ENCODE measurements at places on chromosomes 3 and 15.

DNA sequence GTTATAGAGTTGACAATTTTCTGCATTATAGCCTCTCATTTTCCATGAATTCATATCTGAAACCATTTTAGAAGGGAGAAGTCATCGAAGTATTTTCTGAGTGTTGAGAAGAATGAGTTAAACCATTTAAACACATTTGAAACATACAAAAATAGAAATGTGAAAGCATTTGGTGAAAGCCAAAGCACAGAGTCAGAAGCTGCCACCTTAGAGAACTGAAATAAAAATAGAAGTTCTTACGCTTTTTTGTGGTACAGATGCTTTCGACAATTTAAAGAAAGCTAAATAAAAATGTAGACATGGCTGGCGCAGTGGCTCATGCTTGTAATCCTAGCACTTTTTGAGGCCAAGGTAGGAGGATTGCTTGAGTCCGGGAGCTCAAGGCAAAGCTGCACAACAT is 9.0 kb downstream of the FANCD2OS start:
- DNase-seq: no peak

DNA sequence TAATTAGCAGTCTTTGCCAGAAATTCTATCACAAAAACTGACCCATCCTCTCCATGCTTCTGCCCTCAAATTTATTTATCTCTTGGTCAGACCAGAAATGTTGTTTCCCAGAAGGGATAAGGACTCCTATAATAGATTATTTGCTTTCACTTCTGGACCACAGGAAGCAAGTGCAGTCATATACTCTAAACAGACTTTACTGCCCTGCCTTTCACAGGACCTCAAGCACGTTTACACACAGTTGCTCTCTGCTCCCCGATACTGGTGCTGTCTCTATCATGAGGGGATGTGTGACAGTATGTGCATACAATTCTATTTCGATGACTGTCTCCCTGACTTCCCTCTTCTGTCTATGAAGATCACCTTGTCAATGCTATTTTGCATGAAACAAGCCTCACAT is 205.5 kb upstream of the TGFBR2 start:
- DNase-seq: no peak

DNA sequence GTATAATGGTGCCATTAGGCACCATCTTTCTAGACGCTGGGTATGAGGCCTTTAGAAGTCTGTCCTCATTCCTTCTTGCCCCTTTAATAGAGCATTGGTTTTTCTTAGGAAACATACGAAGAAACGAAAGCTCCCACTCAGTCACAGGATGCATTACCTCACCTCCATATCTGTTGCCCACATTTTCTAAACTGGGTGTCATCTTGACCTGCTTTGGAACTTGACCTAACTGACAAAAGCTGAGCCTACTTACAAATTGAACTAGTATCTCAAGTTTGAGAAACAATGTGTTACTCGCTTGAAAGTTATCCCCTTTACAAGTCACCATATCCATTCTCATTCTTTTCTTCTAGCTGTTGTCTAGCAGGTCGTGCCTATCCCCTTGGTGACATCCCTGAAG is 102.7 kb downstream of the VPS8 start:
- DNase-seq: no peak

GRCh38 chr3:132966374-132966773 is 71.8 kb upstream of the TMEM108 start:
- DNase-seq: no peak

DNA sequence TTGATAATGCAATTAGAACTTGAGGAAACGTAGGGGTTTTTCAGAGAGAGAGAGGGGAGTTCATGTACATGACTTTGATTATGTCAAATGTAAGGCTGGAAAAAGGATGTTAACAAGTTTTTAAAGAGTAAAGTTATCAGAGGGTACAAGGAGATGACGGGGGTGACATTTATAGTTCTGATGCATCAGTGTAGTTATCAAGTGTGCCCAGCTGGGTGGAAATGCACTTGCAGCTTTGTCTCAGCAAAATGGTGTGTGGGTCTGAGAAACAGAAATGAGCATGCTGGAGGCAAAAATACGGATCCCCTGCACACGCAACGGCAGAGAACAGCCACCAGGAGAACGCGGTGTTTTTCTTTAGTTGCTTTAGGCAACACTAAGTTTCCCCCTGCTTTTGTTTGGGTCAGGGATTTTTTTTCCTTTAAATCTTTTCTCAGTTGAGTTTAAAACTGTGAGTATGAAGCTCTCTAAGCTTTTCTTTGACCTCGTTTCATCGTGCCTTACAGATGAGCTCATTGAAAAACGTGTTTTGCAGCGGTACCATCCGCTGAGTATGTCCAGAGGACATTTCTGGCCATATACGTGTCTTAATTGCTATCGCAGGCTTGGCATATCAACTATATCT is 205.4 kb downstream of the PDZRN3 start:
- DNase-seq: no peak

- DNase-seq: no peak
These were observed 43.9 kb downstream of the LRRFIP2 start for GRCh38 chr3:37130448-37130847.

Measured in SK-N-MC (cell line).